ENCODE measurements at places on chromosomes 5 and 9.

GRCh38 chr9:82998409-82998808 lies 64.5 kb downstream of the RASEF start:
- DNase-seq: no peak

GRCh38 chr5:10455277-10455670 lies 13.6 kb downstream of the ROPN1L start:
- no peak for DNase-seq

DNA sequence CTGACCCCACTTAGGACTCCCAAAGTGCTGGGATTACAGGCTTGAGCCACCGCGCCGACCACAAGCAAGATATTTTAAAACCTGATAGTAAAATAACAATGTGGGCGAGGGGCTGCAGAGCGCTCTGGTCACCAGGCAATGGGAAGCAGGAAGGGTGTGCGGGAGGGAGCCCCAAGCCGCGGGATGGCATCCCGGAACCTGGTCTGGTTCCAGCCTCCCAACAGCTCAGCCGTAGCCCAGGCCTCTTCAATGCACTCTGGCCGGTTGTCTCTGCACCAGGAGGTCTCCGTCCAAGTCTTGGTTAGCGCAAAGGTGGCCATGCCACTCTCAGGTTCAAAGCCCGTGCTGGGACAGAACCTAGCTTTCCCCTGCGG lies 694 bp upstream of the UAP1L1 start:
- peak; percentile 71 for DNase-seq

GRCh38 chr5:36301858-36302603 lies at the start of gene RANBP3L:
RANBP3L (minus strand) TSS chr5:36301902; CDS start chr5:36301416, 486 bp downstream.
- DNase-seq: no peak

- no peak for DNase-seq
Measured at GRCh38 chr5:100840370-100840769, 62.7 kb downstream of the ST8SIA4 start.

GRCh38 chr9:116506685-116507084 lies 180.4 kb upstream of the TRIM32 start:
- DNase-seq: no peak

Data from aorta (tissue), 5 donors.